ENCODE measurements at places on chromosomes 2 and 18.

DNA sequence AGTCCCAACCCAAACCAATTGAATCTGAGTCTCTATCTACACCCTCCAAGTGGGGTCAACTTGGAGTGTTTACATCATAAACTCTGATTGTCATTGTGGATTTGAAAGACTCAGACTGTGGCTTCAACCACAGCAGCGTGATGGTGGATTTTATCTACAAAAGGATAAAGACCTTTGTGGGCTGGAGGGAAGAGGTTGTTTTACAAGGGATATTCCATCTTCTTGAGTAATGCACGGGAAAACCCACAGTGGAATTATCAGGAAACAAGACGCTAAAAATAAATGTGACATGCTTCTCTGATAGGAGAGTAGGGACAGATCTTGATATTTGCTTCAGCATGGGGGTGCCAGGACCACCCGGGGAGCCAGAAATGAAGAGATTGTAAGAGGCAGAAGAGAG, 93.5 kb downstream of the LPIN1 start:
- no peak for DNase-seq

- DNase-seq, result no peak
Observed at GRCh38 chr2:192146069-192147015, 48.4 kb downstream of the TMEFF2 start.

GRCh38 chr2:134594399-134594798, 124.4 kb downstream of the TMEM163 start:
- DNase-seq, result no peak

GRCh38 chr18:67142604-67143003, 373.9 kb downstream of the DSEL start:
- DNase-seq, result no peak

DNA sequence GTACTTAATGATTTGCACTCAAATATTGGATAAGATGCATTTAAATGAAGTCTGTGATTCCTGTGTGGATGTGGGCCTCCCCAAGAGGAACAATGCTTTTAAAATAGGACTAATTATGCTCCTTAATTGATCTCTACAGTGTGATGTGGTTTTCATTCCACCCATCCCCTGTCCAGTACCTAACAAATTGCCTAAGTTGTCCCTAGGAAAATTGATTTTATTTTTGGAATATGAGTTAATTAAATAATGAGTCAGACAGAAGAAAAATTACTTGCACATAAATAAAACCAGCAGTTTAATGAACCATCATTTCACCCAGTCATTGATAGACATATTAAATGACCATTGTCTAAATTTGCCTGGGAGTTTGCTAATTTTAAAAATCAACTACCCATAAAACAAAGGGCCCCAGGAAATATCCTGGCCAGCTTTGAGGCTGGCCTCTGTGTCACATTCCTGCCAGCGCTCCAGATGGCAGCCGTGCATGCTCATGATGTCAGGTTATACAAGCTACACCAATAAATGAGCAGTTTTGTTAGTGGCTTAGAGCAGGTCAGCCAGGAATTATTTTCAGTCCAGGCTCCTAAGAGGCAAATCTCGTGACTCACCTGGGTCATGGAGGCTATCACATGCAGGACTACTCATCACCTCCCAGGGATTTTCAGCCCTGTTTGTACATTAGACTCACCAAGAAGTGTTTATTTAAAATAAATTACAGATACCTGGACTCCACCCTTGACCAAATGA, 31.9 kb downstream of the ABHD3 start:
- DNase-seq, result no peak

GRCh38 chr18:76937597-76937996, 115.2 kb downstream of the ZNF236 start:
- DNase-seq, result no peak

DNA sequence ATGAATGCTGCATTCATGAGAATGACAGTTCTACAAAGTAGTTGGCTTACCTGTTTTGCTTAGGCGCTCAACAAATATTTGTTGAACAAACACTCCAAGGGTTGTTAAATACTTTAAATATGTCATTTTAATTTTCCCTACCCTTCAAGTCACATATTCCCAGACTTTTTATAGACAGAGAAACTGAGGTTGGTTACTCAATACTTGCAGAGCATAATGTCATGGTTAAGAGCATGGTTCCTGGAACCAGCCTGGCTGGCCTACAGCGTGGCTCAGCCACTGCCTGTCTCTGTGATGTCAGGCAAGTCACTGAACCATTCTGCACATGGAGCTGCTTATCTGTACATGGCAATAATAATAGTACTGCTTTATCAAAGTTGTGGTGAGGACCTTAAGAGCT, 120.0 kb upstream of the STK17B start:
- DNase-seq, result no peak

- DNase-seq, result no peak
Observed at GRCh38 chr18:27803957-27804356, 373.0 kb downstream of the CDH2 start.

- no peak for DNase-seq
Observed at GRCh38 chr2:109060496-109060895, 68.5 kb upstream of the SH3RF3 start.

DNA sequence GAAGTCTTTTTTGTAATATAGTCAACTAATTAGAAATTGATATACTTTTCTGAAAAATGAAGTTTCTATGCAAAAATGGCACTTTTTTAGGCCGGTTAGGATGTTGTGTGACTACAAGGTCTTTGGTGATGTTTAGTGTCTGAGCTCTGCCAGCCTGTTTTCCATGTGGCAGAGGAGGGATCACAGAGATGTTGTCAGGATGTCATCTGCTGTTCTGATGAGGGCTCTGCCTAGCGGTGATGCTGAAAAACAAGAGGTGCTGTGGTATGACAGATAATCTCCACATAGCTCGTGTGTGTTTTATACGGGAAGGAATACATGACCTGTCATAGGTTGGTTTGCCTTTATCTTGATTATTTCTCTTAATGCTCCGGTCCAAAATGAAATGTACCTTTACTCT, 12.0 kb upstream of the IAH1 start:
- DNase-seq, result no peak

- no peak for DNase-seq
Observed at GRCh38 chr2:182792441-182792840, 74.0 kb downstream of the FRZB start.

DNA sequence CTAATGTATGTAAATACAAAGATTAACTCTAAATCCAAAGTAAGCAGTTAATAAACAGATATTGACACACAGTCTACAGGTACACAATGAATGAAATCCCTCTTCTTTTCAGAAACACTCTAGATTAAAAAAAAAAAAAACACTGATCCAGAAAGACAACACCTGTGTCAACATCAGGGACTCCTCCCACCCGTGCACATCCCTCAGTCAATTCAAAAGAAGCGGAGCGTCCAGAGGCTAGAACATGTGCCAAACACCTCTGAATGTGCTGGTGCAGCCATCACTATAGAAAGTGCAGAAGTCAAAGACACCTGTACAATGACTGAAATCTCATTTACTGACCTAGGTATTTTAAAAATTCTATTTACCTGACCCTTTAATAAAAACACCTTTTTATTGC, 622.6 kb upstream of the ID2 start:
- DNase-seq, result no peak

DNA sequence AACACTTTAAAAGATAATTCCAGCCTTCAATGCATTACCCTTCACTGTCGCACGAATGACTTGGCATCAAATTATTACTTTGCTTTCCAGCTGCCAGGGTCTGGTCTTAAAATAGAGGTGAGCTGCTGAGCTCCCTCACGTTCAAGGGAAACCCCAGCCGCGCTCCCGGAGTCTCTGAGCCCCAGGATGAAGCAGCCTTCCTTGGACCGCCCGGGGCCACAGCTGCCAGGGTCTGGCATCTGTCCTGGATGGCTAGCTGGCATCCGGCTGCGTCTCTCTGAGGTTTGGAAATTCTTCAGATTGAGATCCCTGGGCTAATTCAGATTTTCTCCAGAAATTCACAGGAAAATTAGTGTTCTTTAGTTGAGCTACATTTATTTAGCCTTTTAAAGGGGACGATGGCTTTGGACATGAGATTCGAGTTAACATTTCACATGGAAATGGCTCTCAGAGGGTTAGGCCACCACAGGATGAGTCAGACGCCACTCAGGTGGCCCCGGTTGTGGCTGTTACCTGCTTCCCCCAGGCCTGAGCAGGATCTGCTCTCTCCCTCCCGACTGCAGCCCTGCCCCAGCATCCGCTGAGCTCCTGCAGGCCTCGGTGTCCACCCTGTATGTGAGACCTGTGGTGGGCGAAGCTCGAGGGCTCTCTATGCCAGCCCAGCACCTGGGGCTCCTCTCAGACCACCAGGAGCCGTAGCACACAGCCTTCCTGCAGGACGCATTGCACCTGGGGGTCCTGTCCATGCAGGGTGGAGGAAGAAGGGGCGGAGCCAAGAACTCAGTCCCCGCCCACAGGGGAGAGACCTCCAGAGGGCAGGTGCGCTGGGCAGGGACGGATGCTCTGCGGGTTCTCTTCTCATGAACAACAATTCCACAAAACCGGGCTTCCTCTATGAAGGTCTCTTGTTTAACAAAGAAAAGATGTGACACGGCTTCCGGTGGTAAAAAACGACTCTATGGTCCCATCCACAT, 255.5 kb downstream of the TWIST2 start:
- no peak for DNase-seq

DNA sequence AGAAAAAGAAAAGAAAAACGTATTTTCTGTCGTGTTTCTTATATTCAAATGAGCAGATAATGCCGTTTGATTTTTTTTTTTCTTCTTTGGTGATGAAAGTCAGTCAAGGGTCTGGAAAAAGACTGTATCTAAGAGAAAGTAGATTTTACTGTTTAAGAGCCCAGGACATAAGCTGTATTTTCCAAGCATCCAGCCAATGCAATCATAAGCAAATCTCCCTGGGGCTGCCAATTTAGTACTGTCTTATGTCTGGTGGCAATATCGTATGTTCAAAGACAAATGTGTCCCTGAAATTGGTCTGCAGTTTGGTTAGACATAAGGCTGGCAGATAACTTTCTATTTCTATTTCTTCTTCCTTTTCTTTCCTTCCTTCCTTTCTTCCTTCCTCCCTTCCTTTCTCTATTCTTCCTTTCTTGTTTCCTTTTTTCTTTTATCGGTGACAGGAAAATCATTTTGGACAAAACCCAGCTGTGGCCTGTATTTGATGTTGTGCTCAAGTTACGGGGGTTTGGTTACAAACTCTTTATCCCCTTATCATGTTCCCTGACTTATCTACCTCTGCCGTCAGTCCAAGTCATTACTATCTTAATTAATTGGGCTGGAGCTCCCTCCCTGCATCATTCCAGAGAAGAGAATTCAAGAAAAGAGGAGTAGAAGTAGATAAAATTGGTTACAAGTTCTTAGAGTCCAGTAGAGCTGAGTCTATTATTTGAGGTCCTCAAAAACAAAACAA, 683.4 kb upstream of the FSHR start:
- no peak for DNase-seq

DNA sequence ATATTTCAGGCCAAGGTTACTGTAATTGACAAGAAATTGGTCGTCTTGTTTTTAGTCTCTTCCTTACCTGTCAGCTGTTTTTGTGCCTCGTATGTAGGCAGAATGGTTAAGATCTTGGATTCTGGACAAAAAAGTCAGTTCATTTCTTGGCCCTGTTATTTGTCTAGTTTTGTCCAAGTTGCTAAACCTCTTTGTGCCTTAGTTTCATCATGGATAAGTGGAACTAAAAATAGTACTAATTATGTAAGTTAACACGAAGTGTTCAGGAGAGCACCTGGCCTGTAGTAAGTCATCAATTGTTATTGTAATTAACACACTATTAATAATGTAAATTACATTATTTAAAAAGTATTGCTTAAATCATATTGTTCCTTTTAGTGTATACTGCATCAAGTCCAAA, 148.0 kb downstream of the PARD3B start:
- DNase-seq, result no peak

DNA sequence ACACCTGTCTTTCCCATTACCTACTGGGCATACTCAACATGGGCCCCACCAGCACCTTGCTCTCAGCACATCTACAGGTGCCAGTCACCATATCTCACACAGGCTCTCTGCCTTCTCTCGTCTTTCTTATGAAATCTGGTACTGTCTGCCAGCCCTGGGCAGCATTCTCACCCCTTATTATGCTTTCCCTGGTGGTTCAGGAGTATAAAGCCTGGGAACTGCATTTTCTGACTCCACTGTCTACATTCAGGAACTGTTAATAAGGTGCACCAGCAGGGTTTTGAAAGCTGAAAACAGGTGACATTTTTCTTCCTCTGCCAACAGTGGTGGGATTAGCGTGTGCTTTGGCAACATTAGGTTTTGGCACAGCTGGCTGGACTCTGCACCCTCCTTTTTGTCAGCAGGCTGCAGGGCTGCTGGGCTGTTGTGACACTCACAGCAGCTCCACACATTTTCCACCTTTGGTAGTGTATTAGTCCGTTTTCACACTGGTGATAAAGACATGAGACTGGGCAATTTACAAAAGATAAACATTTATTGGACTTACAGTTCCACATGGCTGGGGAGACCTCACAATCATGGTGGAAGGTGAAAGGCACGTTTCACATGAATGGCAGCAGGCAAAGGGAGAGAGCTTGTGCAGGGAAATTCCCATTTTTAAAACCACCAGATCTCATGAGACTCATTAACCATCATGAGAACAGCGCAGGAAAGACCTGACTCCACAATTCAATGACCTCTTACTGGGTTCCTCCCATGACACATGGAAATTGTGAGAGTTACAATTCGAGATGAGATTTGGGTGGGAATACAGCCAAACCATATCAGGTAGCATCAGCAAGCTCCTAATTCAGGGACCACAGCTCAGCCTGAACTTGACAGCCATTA, 343.1 kb upstream of the LYPD1 start:
- no peak for DNase-seq

DNA sequence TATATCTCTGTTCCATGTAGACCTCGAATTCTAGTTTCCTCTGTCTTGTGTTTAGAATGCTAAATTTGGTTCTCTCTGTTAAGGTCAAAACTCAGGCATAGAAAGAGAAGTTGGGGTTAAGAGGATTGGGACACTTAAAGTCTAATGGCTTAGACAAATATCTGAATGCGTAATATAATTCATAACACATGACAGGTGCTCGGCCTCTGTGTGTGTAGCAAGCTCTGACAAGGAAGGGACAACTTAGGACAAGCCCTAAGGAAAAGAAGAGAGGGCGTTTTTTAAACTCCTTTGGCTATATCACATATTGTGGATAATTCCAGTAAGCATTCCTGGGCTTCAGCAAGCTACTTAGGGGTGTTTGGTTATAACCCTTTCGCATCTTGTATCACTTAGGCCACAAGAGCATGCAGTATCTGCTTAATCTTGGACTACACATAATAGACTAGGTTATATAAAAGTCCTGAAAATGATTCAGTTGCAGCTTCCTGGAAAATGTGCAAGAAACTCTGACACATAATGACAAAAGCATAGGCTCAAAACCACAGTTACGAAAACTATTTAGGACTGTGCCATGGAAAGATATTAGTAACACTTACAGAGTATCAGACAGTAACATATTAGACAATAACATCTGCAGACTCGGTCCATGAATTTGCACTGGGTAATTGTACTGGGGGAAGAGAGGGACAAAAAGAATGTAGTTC, 16.1 kb upstream of the CREB1 start:
- no peak for DNase-seq
